ENCODE measurements at places on chromosomes 6 and 20.

- peak; percentile 83 for DNase-seq
Observed at GRCh38 chr6:43506667-43507471, 3.3 kb downstream of the LRRC73 start.

DNA sequence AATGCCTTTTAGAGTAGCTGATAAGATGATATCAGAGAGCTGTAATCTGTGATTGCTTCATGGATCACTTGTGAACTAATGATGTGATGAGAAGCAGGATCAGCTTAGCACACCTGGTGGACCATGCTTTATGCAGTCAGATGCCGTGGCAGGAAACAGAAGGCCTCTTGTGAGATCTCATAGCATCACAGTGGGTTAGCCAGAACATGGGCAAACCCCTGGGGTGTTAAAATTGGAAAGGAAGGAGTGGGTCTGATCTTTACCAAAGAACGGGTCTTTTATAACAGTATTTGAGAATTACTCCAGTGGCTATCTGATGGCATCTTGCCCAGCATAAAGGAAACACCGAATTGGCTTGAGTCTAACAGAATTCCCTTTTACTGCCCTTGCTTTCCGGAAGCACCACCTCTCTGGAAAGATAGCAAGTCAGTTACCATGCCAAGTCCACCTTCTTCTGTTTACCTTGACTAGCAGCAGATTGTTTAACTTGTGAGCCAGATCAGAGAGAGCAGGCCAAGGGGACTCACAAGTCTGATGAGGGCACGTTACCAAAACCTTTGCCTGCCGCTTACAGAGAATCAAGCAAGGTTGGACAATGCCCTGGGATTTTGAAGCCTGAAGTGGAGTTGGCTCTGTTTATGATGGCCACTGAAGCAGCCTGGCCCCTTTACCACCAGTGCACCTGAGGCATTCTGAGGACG, 20.9 kb upstream of the SRF start:
- DNase-seq, result no peak

DNA sequence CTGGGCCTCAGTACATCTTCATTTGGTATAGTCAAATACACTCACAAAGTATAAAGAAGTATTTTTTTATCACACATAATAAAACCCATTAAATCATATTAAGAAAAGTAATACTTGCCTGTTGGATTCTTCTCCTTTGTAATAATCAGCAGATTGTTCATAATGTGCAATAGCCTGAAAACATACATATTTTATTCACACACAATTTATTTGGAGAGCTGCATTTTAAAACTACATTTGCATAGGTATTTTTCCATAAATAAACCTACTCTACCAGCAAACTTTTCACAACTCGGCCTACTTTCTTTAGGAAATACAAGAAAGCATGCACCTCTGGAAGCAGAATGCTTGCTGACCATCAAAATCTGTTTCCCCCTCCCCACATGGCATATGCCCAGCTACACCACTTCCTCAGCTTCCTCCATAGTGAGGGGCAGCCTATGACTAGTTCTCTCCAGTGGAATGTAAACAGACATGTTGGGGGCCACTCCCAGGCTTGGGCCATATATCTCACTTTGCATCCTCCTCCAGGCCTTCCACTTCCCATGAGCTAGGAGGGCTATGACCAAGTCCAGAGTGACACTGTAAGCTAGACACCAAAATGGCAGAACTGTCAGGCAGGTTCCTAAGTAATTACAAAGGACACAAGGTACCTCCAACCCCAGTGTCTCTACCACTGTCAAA, 28.3 kb downstream of the GZF1 start:
- DNase-seq, result no peak

- DNase-seq, result no peak
Observed at GRCh38 chr20:6590891-6591637, 176.4 kb upstream of the BMP2 start.

DNA sequence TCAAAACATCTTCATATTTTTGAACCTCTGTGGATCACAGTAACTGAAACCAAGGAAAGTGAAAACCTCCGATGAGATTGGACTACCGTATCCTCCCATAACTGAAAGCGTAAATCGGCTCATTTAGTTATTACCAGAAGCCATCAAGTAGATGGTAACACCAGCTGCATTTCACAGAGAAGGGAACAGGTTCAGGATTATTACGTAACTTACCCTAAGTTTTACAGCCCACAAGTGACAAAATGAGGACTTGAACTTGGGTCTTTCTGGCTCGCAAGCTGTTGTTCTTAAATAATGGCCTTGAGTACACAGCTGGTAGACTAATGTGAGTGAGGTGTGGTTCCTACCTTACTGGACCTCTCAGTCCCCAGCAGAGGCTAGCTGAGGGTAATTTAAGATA, 37.9 kb upstream of the CBLN4 start:
- DNase-seq, result no peak

GRCh38 chr20:18662279-18663040, 74.6 kb downstream of the DTD1 start:
- no peak for DNase-seq

DNA sequence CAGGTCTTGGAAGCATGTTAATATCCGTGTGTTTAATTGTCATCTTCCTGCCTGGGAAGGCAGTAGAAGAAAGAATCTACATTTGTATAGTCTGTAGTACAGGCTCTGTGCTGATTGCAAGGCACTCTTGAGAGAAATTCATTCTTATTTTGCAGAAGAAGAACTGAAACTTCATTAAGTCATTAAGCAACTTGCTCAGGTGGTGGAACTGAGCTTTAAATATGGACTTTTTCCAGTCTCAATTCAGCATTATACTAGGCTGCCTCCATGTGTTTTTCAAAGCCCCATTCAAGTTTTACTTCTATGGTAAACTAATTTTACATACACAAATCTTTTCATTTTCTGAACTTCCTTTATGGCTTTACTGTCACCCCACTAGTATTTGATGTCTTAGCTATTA, 18.7 kb downstream of the ZNF451 start:
- DNase-seq, result peak; percentile 36

DNA sequence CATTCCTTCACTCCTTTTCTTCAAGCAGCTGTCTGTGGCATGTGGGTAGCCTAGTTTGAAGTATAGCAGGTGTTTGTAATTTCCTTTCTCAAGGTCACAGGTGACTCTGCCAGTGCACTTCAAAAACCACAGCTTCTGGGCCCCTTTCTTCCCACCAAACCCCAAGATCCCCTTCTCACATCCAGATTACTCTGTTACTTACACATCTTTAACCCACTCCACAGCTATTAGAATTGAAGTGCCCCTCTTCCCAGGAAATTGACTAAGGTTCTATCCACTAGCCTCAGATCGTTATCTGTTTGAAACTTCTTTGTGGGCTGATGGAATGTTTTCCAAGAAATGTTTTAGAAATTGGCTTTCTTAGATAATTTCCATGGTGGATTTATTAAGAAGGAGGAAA, 150.8 kb downstream of the AHI1 start:
- DNase-seq, result no peak

GRCh38 chr20:40868551-40869217, 159.9 kb upstream of the TOP1 start:
- DNase-seq, result no peak

DNA sequence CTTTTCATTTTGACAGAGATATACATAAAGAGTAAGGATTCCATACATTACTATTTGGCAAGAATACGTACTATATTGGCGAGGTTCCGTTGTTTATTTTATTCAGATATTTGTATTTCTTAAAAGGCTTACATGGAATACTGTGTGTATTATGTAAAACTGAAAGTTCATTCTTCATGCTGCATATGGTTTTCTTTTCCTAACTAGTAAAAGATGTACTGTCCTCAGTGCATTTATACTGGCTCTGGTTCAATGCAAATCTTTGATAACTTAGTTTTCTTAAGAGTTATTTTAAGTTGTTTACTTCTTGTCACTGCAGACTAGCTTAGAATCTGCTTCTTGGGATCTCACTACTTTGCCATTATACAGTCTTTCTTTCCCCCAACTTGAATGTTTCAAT, 42.0 kb downstream of the ADGRB3 start:
- DNase-seq, result no peak

GRCh38 chr20:23024701-23025100, 10.4 kb upstream of the SSTR4 start:
- DNase-seq, result no peak

GRCh38 chr20:50472693-50473664, 37.2 kb upstream of the PTPN1 start:
- peak; percentile 68 for DNase-seq

DNA sequence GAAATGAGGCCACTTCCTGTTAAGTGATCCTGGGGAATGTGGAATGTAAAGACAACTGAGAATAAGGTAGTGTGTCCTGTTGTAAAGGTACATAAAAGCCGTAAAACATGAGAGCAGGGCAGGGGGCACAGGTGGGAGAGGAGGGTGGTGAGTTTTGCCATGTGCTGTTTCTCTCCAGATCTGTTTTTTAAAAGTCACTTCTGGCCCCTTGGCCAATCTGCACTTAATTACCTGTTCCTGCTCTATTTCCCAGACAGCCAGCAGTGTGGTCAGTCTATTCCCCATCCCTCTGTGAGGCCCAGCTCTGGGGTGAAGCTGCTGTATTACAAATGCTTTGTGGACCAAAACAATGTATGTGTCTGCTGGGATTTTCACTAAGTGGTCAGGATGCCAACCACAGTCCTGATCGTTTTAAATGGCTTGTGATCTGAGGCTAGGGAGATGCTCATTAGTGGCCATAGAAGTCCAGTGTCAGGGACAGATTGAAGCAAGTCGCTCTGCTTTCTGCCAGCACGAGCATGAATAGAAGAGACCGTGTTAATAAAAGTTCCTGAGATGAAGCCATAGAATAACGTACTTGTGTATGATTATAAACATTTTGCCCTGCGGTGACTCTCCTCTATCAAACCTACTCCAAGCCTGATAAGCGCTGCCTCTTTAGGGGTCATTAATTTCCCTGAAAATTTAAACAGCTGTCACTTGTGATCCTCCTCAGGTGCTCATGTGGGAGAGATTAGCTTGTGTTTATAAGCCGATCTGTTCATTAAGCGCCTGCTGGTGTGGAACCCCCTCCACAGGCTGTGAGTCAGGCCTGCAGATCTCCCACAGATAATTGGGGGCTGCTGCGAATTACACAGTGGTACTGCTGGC, 111.8 kb upstream of the CENPW start:
- no peak for DNase-seq

DNA sequence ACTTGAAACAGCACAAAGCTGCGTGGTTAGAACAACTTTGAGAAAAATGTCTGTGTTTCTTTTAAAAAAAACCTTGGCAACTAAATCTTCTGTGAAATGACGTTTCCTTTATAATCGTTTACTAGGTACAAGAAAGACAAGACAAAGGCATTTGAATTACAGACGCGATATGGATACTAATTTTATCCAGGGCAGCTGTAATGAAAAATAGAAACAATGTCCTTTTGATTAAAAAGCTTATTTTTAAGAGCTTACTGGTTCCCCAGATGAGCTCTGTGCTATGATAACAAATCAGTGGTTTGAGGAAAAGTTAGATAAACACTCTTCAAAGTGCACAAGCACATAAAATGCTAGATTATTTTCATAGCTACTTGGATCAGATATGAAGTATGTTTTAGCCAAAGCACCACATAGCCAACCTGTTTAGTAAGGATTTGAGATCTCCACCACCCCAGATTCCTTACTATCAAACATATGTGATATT, 1.6 kb upstream of the SYNCRIP start:
- DNase-seq, result no peak

DNA sequence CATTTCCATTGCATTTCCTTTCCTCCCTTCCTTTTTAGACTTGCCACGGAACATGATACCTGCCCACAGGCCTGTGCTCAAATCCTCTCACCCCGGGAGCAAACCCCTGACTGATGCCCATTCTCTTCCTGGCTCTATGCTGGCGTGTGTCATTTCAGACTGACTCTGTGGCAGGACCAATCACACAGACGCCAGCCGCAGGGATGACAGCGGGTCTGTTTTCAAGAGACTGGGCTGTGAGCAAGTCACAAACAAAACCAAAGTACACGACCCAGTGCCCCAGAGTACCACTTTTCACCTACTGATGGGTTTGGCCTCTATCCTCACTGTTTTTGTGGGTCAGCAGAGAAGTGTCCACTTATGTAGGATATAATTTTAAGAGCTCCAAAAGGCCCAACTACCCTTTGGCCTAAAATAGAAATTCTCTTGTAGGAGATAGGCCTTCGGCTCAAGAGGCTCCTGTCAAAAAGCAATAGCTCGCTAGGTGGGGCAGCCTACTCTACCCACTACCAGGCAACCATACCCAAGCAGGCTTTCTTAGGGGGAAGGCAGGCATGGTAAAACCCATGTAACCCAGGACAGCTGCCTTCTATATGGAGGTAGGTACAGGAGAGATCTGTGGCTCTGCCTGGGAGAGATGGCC, 215.7 kb downstream of the CDC5L start:
- DNase-seq, result no peak

GRCh38 chr20:50120935-50121693, 8.2 kb upstream of the UBE2V1 start:
- DNase-seq, result peak; percentile 79

DNA sequence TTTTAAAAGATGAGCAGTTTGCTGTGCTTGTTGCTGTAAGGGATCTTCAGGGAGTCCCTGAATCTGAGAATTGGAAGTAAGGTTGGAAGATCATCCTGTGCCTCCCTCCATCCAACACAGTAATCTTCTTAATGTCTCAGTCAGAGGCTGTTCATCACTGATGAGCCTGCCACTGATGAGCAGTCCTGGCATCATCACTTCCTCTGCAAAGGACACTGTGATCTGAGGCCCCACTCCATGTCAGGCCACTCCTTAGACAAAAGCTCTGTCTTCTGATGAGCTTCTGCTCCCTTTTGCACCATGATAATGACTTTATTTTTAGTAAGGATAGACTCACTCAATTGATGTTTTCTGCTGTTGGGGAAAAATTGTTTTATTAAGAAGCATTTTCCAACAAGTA, 121.0 kb downstream of the UST start:
- peak; percentile 34 for DNase-seq

- no peak for DNase-seq
Observed at GRCh38 chr6:7631466-7631865, 41.5 kb downstream of the SNRNP48 start.
